ENCODE measurements at places on chromosomes 7 and 10.

GRCh38 chr7:36802459-36803135 is 78.3 kb upstream of the AOAH start:
- no peak for DNase-seq

DNA sequence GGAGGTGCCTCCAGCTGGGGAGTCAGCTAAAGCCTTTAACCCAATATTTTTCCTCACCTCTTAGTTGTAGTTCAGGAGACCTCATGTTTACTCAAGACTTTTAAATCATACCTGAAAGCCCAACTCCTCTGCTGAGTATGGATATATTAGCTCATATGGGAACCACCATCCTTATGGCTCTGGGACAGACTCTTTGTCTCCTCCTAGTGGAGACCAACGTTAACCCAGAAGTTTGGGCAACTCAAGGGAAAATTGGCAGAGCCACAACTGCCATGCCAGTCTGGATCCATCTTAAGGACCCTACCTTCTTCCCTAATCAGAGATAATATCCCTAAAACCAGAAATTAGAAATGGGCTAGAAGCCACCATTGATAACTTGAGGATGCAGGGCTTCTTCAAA is 80.8 kb downstream of the TMEM106B start:
- DNase-seq: no peak

DNA sequence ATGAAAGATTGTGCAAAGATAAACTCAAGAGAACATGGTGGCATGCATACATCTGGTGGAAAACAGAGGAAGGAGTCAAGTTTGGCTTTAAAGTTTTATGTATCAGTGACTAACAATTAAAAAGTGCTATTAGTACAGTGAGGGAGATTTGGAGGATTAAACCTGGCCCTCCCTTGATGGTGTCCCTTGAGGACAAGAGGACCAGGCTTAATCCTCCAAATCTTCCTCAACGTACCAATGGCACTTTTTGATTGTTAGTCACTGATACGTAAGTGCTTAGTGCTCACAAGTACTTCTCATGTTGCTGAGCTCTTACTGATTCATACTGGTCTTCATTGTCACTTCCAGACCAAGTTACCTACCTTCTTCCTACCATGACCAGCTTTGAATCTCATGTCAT is 47.2 kb upstream of the SEMA3E start:
- DNase-seq: no peak

DNA sequence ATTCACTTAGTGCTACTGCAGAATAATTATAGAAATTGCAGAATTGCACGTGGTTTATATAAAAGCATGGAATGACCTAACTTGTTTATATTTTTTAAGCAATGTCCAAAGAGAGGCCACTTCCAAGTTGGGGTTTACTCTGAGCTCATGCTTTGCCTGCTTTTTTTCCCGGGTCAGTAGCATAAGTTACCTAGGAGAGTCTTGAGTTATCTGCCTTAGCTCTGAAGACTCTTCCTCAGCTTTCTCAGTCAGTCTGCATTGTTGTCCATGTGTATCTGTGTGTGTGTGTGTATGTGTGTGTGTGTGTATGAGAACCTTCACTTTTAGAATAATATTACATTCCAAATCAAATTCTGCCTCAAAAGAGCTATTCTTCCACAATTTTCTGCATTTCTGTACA is 239.5 kb upstream of the TCF7L2 start:
- no peak for DNase-seq

DNA sequence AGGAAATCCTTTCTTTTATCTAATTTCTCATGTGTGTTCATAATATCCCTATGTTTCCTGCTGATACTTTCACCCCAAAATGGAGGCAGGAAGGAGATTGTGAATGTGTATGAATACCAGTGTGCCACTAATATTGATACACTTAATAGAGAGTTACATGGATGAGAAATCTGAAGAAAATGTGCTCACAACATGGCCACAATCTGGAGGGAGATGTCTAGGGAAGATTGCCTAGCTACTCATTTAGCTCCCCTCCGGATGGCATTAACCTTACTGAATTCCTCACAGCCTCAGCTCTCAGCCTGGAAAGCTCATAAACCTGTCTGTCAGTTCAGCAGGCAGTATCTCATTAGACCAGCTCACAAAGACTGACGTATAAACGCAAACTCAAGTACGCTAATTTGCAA is 23.4 kb upstream of the DMTF1 start:
- DNase-seq: no peak

GRCh38 chr10:101572785-101573184 is 15.3 kb downstream of the POLL start:
- no peak for DNase-seq

- no peak for DNase-seq
These were observed 136.6 kb downstream of the IQUB start for GRCh38 chr7:123397746-123398338.

GRCh38 chr7:54689394-54690049 is 69.5 kb downstream of the SEC61G start:
- no peak for DNase-seq

- DNase-seq: no peak
These were observed 130.0 kb downstream of the PLXNA4 start for GRCh38 chr7:132446260-132446659.
